ENCODE measurements at places on chromosomes 3 and 15. TPM values are rescaled to one million over a fixed set of nuclear protein-coding genes. Genes with fewer than 3 reads are reported as not detected.

The NRG4 gene
- total RNA-seq: not detected

The LRRIQ4 gene
- 0.15 TPM for total RNA-seq

DNA sequence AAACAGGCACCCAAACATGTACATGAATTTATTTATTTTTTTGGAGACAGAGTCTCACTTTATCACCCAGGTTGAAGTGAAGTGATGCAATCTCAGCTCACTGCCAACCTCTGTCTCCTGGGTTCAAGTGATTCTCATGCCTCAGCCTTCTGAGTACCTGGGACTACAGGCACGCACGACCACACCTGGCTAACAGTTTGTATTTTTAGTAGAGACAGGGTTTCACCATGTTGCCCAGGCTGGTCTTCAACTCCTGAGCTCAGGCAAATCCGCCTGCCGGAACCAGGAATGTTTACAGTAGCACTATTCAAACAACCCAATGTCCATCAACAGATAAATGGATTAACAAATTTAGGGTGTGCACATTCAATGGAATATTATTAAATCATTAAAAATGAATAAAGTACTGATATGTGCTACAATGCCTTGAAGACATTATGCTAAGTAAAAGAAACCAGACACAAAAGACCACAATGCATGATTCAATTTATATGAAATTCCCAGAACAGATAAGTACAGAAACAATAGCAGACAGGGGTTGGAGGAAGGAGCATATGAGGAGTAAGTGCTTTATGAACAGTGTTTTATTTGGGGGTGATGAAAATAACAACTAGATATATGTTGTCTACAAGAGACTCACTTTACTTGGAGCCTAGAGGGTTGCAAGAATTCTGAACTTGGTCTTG lies 1.3 kb downstream of the LEO1 start:
- DNase-seq: no peak

- DNase-seq: no peak
Observed at GRCh38 chr15:40330368-40330836, 6.9 kb downstream of the INAFM2 start.

- DNase-seq: peak; percentile 63
Observed at GRCh38 chr15:85788771-85789495, 5.8 kb downstream of the KLHL25 start.

- no peak for DNase-seq
Observed at GRCh38 chr15:50764461-50765194, 878 bp downstream of the SPPL2A start.

DNA sequence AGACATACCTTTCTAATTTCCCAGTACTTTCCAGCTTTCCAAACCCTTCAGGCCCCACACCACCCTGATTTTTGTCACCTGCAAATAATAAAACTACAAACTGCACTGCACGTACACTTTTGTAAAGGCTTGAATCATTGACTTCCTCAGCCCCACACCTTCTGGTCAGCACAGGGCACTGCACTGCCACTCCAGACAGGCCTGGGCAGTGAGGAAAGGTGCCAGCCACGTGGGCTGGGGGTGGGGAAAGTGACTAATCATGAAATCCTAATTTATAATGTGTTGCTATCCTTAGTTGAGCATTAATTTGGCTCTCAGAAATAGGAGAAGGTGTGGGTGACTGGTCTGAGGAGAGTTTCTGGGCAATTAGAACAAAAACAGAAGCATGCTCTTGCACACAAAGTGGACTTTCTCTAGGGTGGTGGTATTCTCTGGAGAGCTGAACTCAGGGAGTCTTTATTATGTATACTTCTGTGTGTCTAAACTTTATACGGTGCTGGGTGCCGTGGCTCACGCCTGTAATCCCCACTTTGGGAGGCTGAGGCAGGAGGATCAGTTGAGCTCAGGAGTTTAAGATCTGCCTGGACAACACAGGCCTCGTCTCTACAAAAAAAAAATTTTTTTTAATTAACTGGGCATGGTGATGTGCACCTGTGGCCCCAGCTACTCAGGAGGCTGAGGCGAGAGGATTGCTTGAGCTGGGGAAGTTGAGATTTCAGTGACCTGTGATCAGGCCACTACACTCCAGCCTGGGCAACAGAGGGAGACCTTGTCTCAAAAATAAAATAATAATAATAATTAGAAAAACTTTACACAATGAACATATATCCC lies 58.2 kb upstream of the FLNB start:
- no peak for DNase-seq

DNA sequence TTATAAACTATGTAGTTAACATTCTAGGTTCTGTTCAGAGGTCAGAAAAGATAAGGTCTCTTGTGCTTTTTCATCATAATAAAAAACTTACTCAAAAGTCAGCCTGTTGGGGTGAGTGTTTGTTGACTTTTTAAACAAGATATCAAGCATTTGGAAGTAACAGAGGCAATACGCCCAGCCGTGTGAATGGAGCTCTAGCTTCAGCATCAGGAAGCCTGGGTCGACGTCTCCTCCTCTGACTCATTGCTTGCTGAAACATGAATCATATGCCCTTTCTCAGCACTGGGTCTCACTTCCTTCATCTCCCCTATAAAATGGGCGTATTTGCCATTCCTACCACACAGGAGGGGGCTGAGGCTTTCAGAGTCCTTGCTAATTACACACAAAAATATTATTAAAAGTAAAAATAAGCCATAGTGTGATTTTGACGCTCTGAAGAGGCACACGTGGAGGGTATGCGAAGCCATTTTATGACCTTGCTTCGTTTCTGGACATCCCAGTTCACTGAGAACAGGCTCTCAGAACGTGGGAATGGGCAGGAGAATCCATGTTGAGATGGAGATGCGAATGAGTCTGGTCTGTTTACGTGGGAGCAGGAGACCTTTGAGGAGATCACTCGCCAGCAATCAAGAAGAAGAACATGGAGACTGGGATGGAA lies 220.8 kb upstream of the TPRG1 start:
- no peak for DNase-seq

The LAMB2 gene
- 81.1 TPM for total RNA-seq

- no peak for DNase-seq
Observed at GRCh38 chr3:156358232-156358631, 196.7 kb downstream of the SSR3 start.

- peak; percentile 76 for DNase-seq
Observed at GRCh38 chr15:96344706-96345559, 14.4 kb downstream of the NR2F2 start.

GRCh38 chr15:65300924-65301441 lies 3.5 kb upstream of the RNU5B-1 start:
- peak; percentile 76 for DNase-seq

The ADPRH gene
- 2.9 TPM for total RNA-seq

The MAGI1 gene
- 26.4 TPM for total RNA-seq

DNA sequence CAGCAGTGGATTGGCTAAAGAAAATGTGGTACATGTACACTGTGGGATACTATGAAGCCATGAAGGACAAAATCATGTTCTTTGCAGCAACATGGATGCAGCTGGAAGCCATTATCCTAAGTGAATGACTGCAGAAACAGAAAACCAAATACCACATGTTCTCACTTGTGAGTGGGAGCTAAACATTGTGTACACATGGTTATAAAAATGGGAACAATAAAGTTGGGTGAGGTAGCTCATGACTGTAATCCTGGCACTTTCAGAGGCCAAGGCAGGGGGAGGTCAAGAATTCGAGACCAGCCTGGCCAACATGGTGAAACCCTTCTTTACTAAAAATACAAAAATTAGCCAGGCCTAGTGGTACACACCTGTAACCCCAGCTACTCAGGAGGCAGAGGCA lies 3.6 kb upstream of the OR4F6 start:
- no peak for DNase-seq

DNA sequence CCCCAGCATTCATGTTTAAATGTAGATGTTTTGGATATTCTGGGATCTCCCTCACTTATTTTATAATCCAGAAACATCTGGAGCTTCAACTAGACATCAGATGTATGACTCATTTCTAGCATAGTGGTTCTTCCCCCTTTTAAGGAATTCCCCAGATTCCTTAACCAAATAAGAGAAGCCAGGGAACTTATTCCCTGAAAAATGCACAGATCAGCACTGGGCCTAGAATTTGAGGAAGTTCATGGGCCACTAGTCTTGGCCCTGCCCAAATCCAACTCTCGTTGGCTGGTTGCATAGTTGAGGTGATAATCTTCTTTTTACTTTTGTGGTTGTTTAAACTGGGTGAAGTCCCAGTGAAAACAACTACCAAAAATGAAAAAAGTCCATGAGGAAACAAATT lies 20.4 kb downstream of the RARRES1 start:
- no peak for DNase-seq

- no peak for DNase-seq
Observed at GRCh38 chr3:165549665-165550064, 287.6 kb downstream of the BCHE start.

The IGF1R gene
- total RNA-seq: 33.0 TPM

The COL8A1 gene
- total RNA-seq: 1.2 TPM

DNA sequence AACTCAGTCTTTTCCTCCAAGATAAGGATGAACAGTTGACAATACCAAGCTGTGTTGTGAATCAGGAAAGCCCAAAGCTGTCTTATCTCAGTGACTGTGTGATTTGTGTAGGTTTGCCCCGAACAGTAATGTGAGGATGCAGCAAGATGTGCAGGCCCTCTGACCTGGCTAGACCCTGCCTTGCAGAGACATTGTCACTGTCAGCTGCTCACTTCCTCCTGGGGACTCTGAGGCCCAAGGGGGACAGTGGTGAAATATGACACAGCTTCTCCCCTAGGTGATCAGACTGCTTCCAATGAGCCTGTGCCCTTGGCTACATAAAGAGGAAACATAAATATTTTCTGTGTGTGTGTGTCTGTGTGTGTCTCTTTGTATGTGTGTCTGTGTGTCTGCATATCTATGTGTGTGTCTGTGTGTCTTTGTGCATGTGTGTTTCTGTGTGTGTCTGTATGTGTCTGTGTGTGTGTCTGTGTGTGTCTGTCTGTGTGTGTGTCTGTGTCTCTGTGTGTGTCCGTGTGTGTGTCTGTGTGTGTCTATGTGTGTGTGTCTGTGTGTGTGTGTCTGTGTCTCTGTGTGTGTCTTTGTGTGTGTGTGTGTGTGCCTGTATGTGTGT lies 21.7 kb downstream of the LRRK1 start:
- no peak for DNase-seq

- DNase-seq: peak; percentile 86
Observed at GRCh38 chr3:14344351-14344750, 58.1 kb upstream of the SLC6A6 start.

DNA sequence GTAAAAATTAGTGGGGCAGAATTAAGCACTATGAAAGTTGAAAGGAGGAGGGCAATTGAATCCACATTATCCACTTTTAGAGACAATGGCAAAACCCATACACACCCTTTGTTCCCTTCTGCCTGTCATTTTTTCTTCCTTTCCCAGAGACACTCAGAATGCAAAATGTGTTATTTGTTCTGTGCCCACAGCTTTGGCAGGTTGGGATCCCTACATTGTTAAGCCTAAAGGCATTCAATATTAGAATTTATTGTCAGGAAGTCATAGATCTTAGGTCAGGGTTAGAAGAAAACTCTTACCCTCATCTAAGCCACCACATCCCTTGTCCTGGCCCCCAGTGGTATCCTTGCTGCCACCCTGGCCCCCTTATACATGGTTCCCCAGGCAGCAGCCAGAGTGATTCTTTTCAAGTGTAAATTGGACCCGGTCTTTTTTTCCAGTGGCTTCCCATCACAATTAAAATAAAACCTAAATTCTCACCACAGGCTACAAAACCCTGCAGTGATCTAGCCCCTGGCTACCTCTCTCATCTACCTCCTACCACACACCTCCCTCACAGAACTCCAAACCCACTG lies 470.1 kb upstream of the ATP11B start:
- peak; percentile 24 for DNase-seq

DNA sequence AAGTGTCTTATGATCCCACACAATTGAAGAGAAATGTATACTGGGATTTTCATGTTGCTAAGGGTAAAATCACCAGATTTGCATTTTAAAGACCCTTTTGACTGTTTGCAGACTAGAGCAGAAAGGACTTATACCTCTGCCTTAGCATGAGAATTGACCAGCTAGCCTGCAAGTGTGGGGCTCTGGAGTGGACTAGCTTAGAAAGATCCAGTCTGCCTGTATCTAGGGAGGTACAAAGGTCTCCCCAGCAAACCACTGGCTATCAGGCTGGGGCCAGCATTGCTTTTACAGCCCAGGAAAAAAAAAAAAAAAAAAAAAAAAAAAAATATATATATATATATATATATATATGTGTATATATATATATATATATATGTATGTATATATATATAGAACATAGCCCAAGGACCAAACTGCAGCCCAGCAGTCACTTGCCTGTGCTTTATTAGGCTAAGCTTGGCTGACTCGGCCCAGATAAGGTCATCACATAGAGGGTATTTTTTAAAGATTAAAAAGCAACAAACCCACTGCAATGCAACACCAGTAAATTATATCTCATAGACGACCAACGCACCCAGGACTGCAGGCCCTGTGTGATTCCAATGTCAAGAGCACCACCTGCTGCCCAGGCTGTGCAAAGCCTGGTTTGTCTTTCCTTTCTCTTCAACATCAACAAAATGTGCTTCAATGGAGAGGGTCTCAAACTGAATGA lies 63.7 kb downstream of the DCLK3 start:
- DNase-seq: peak; percentile 67

DNA sequence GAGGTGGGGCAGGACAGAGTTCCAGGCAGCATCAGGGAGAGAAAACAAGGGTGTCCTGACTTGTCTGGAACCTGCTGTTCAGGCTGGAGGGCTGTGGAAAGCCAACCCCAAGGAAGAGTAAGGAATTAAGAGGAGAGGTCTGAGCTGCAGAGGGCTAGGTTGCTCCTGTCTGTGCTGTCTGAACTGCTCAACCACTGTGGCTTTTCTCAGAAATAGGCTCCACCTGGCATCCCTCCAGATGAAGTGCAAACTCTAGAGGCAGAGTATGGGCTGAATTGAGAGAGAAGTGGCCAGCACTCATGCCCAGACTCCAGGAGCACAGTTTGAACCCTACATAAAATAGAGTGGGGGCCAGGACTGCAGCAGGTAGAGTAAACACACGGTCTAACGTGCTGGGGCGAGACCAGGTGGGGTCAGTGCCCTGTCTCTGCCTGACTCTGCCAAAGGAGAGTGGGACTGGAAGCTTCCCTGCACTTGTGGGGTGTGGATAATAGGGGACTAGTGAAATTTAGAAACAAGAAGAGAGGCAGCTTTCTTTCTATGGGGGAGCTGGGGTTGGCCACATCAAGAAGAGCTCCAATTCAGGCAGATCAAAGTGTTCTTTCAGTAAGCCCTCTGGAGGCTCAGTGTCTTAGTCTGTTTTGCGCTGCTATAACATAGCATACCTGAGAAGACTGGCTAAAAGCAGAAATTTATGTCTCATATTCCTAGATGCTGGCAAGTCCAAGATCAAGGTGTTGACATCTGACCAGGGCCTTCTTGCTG lies 28.0 kb upstream of the MNS1 start:
- no peak for DNase-seq

- DNase-seq: peak; percentile 18
Observed at GRCh38 chr3:42936157-42936981, 30.4 kb downstream of the ZNF662 start.

DNA sequence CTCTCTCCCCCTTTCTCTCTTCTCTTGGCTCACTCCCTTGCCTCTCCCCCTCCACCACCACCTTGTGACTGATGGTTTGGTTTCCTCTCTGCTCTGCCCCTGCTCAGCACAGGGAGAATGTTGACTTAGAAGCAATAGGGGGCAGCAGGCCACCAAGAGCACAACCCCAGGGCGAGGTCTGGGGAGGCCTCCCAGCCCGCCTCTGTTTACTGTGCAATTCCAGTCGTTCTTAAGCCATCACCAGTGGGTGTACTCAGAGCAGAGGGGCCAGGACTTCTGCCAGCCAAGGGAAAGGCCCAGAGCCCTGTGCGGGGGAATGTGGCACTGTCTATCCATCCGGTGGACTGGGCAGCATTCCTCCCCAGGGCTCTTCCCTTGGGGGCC lies 5.7 kb upstream of the APEH start:
- DNase-seq: peak; percentile 72
